ENCODE measurements at places on chromosomes 7 and 10. TPM values are rescaled to one million over a fixed set of nuclear protein-coding genes. Genes with fewer than 3 reads are reported as not detected.

The CNTNAP2 gene
- total RNA-seq, result 2.7 TPM

The CCL24 gene
- not detected for total RNA-seq

The LEP gene
- total RNA-seq, result not detected

The ADAM12 gene
- total RNA-seq, result 4.3 TPM

The NKX1-2 gene
- total RNA-seq, result not detected

The NRCAM gene
- total RNA-seq, result 11.0 TPM

The CUBN gene
- under 0.01 TPM for total RNA-seq

The ANKRD61 gene
- not detected for total RNA-seq

The CPED1 gene
- total RNA-seq, result 2.1 TPM

The SLC26A4 gene
- 0.43 TPM for total RNA-seq

The FOXP2 gene
- 0.06 TPM for total RNA-seq

The NEUROG3 gene
- not detected for total RNA-seq

All from epithelial cell of proximal tubule (primary cell).